NCI-H2029 treated with DMSO at 0.1 percent for 48 hours (cell line): ENCODE measurements at places on chromosomes 4 and X.

GRCh38 chr4:156754832-156755570 is 216.6 kb downstream of the PDGFC start:
- DNase-seq = no peak

DNA sequence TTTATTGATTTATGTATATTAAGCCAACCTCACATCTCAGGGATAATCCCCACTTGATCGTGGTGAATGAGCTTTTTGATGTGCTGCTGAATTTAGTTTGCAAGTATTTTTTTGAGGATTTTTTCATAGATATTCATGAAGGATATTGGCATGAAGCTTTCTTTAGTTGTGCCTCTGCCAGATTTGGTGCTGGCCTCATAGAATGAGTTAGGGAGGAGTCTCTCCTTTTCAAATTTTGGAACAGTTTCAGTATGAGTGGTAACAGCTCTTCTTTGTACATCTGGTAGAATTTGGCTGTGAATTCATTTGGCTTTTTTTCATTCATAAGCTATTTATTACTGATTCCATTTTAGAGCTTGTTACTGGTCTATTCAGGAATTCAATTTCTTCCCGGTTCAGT is 197.2 kb upstream of the NDST4 start:
- no peak for DNase-seq

GRCh38 chr4:104818579-104818978 is 323.9 kb upstream of the CXXC4 start:
- DNase-seq = no peak

GRCh38 chrX:115547448-115547847 is 13.5 kb upstream of the PLS3 start:
- no peak for DNase-seq

GRCh38 chr4:1234811-1235292 is 14.1 kb downstream of the CTBP1 start:
- no peak for DNase-seq

DNA sequence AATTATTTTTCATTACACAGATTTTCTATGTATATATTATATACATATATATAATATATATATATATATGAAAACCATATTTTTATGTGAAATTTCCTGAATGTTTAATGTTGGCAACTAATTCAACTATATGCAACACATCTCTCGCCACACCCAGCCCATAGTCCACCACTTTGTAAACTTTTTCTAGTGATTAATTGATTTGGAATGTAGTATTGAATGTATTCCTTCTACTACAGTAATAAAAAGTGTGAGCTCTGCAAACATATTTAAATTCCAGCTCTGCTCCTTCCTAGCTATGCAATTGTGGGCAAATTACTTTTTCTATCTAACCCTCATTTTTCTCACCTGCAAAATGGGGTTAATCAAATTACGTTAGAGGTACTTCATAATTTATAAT is 187.8 kb downstream of the TEX11 start:
- DNase-seq = no peak

GRCh38 chr4:89162496-89162895 is 51.2 kb downstream of the TIGD2 start:
- no peak for DNase-seq

DNA sequence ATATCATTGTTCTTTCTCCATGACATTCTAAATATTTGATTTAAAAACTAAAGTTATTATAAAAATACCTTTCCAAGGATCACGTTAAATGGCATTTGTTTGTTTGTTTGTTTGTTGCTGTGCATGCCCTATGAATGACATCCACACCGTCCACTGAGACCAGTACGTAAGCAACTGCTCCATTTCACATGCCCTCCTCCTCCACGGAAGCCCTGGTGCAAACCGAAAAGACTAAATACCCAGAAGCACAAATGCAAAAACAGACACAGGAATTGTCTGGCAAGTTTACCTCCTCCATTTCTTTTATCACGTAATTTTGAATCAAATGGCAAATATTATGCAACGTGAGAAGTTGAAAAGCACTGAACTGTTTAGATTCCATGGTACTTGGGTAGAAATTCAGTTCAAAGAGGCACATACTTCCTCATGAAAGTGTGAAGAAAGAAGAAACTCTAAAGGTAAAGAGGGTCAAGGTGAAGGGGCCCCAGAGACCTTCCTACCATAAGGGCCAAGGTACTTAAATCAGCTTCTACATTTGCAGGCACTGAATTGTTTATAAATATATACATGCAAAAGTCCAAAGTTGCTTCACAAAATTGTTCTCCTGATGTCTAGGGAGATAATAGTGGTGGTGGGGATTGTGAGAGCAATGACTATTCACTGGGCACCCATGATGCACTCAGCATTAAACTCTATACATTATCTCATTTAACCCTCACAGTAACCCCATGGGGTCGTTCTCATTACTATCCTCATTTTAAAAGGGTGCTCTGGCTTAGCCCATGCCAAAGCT is 23.4 kb downstream of the IRF2 start:
- no peak for DNase-seq
